ENCODE measurements at places on chromosomes 7 and 10.

GRCh38 chr10:7397049-7398035 lies 13.5 kb downstream of the SFMBT2 start:
- DNase-seq: peak; percentile 54

DNA sequence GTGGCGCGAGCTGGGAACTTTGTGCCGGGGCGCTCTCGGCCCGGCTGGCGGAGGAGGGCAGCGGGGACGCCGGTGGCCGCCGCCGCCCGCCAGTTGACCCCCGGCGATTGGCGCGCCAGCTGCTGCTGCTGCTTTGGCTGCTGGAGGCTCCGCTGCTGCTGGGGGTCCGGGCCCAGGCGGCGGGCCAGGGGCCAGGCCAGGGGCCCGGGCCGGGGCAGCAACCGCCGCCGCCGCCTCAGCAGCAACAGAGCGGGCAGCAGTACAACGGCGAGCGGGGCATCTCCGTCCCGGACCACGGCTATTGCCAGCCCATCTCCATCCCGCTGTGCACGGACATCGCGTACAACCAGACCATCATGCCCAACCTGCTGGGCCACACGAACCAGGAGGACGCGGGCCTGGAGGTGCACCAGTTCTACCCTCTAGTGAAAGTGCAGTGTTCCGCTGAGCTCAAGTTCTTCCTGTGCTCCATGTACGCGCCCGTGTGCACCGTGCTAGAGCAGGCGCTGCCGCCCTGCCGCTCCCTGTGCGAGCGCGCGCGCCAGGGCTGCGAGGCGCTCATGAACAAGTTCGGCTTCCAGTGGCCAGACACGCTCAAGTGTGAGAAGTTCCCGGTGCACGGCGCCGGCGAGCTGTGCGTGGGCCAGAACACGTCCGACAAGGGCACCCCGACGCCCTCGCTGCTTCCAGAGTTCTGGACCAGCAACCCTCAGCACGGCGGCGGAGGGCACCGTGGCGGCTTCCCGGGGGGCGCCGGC lies 870 bp downstream of the FZD1 start:
- DNase-seq: no peak

- no peak for DNase-seq
These were observed 8.0 kb downstream of the TNS3 start for GRCh38 chr7:47573758-47574481.

GRCh38 chr10:88070080-88070880 lies 206.9 kb downstream of the PTEN start:
- no peak for DNase-seq

GRCh38 chr7:87347207-87347606 lies 1.7 kb downstream of the CROT start:
- DNase-seq: no peak

DNA sequence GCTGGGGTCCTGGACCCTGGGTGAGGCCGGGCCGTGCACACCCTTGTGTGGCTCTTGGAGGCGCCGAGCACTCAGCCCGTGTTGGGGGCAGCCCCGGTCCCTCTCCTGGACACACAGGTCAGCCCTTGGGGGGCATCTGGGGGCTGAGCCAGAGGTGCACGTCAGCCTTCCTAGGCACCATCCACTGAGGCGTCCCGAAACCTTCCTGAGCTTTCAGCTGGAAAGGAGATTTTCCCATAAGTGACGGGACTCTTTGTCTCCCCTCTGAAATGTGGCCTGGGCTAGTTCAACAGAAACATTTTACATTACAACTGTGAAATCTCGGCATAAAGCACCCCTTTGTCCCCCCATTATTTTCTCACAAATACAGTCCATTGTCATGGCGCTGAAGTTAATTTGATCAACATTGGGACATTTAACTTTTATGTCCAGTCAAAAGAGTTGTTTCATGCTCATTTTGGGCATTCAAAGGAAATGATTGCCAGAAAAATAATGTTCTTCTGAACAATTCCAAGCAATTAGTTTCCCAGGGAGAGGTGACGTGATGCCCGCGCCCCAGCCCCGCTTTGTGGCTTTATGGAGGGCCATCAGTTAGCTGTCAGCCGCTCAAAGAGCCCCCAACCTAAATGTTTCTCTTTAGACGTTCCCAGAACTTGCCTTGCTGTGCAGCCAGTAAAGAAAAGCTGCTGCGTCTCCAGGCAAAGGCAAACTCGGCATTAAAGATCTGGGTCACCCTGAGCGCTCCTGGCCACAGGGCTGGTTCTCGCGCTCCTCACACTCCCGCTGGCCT lies 70.8 kb downstream of the NKX6-2 start:
- no peak for DNase-seq

DNA sequence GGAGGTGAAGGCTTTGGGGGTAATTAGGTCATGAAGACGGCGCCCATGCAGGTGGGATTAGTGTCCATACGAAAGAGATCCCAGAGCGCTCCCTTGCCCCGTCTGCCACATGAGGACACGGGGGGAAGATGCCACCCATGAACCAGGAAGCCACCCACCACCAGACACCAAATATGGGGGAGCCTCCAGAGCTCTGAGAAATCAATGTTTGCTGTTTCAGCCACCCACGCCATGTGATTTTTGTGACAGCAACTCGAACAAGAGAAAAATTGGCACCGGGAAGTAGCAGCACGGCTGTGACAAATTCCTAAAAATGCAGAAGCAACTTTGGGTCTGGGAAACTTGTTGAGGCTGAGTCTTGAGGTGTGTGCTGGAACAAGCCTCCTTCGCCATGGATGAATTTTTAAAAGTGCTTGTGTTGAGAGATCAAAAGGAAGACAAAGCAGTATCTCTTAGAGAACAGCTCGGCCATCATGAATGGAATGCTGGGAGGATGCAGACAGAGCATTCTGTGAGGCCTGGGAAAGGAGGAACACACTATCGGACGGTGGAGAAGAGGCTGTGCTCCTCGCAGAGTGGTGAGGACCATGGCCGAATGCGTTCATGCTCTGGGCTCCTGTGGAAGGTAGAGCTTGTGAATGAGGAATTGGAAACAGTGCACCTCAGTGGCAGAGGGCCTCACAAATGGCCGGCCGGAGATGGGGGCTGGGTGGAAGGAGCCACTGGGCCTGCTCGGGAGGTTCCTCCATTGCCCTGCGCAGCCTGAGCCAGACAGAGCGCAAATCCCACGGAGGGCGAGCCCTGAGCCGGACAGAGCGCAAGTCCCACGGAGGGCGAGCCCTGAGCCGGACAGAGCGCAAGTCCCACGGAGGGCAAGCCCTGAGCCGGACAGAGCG lies 277.5 kb downstream of the PTPRN2 start:
- no peak for DNase-seq

GRCh38 chr10:58220769-58221451 lies 46.8 kb downstream of the IPMK start:
- no peak for DNase-seq

DNA sequence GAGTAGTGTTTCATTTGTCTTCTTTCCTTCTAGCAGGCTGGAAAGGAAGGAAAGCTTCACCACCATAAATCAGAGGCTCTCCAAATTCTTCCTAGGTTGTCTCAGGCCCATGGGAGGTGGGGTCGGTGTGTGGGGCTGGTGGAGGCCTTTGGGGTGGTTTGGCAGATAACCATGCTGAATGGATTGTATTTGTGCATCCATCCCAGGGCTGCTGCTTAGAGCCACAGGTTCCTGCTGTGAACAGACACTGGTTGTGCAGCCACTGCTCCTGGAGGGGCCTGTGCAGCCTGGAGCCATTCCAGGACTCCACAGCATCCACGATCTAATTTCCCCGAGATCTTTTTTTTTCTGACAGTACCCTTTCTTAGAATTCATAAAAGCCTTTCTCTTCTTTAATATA lies 741.8 kb downstream of the SUGCT start:
- no peak for DNase-seq

GRCh38 chr7:128920913-128921582 lies 10.5 kb upstream of the KCP start:
- no peak for DNase-seq

DNA sequence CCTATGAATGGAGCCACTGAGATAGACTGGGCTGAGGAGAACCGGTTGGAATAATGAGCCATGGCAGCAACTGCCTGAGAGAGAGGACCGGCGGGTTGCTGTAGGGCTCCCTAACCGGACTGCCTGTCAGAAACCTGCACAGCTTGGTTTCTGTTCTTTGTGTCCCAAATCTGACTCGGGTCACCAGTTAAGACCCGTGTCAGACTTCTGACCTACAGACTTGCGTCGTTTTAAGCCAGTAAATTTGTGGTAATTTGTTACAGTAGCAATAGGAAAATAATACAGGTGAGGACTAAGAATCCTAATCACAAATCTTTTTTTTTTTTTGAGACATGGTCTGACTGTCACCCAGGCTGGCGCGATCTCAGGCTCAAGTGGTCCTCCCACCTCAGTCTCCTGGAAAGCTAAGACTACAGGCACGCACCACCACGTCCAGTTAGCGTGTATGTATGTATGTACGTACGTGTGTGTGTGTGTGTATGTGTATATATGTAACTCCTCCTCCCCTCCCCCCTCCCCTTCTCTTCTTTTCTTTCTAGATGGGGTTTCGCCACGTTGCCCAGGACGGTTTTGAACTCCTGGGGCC lies 672 bp upstream of the DDX56 start:
- no peak for DNase-seq
